Activated naive CD8-positive, alpha-beta T cell treated with anti-CD3 and anti-CD28 coated beads, Interleukin-2, amount 10 ng/mL, durations not matched to agents 7 days and 5 days (primary cell): ENCODE measurements at places on chromosomes 2 and 18.
A peak's percentile ranks its signal among the peaks of the same experiment; 100 is the strongest.

- DNase-seq, result peak; percentile 37
Observed at GRCh38 chr2:17538844-17539554, 1.5 kb upstream of the VSNL1 start.

- DNase-seq, result no peak
Observed at GRCh38 chr18:75115514-75115913, 93.4 kb downstream of the PTGR3 start.

DNA sequence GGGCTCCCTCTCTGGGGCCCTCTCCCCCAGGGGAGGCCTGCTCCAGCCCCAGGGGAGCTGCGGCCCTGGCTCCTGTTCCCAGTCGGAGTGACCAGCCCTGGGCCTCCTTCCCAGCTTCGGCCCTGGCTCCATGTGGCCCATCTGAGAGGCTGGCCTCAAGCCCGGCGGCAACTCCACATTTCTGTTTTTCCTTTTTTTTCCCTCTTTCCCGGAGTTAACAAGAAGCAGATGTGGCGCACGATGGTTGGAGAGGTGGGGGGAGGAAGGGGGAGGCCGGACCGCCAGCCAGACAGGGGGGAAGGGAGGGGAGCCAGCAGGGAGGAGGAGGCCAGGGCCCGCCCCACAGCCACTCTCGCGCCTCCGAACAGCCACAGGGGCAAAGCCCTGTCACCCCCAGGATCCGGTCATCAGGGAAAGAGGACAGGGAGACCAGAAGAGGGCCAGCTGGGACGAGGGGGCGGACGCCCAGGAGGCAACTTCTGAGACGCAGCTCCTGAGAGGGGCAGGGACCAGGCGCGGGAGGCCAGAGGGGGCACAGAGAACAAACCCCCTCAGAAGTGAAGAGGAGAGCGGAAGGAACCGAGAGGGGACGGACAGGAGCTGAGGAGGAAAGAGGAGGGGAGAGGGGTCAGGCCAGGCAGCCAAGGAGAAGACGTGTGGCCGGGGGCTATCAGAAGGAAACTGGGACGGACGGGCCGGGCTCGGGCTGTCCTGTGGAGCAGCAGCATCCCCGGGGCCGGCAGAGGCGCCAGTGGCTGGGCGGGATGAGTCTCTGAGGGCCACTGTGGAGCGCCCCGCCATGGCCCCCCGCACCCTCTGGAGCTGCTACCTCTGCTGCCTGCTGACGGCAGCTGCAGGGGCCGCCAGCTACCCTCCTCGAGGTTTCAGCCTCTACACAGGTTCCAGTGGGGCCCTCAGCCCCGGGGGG, at the start of gene EMILIN1:
EMILIN1 (plus strand) TSS at position 349 of the 928 bp plus-strand sequence; CDS start at position 800, 451 bp downstream.
- DNase-seq, result no peak

- no peak for DNase-seq
Observed at GRCh38 chr18:44793685-44794084, 113.0 kb downstream of the SETBP1 start.

- no peak for DNase-seq
Observed at GRCh38 chr2:201644001-201644400, 698 bp upstream of the TMEM237 start.

GRCh38 chr2:101106453-101107181, 44.6 kb downstream of the TBC1D8 start:
- no peak for DNase-seq

- no peak for DNase-seq
Observed at GRCh38 chr18:5106730-5107129, 90.3 kb downstream of the AKAIN1 start.

DNA sequence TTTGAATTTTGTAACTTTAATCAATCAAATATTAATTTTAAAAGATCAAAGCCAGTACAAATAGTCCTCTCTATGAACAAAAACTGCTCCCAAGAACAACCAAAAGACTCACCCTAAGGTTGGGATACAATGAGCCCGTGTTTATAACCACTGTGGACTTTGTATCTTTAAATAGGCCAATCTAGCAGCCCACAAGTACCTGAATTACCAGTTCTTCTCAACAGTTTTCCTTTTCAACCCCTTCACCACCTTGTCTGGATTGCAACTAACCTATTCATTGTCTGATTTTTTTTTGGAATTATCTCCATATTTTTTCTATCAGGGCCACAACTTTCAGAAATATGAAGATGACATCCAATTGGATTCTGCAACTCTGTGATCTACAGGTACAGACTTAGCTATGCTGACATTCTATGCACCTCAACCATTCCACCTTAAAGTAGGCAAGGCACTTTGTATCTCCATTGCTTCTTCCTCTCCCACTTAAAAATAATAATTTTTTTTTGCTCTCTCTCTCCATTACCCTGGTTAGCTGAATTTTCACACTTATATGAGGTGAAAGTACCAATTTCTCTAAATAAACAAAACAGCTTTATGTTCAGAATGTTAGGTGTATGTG, 81.9 kb upstream of the MAPRE2 start:
- no peak for DNase-seq

DNA sequence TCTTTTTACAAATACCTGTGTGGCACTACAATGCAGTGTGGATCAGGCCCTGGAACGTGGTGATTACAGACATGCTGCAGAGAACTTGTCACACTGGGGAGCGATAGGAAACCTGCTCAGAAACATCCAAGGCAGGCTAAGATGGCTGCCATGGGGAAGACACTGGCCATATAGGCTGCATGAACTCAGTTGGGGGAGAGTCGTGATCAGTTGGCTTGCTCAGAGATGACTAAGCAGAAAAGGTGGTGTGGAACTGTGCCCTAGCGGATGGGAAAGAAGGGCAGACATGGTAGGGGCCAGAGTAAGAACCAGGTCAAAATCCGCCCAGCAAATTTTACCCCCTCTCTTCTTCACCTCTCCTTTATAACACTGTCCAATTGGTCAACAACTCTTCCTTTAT, 307.8 kb downstream of the LRRTM1 start:
- no peak for DNase-seq

DNA sequence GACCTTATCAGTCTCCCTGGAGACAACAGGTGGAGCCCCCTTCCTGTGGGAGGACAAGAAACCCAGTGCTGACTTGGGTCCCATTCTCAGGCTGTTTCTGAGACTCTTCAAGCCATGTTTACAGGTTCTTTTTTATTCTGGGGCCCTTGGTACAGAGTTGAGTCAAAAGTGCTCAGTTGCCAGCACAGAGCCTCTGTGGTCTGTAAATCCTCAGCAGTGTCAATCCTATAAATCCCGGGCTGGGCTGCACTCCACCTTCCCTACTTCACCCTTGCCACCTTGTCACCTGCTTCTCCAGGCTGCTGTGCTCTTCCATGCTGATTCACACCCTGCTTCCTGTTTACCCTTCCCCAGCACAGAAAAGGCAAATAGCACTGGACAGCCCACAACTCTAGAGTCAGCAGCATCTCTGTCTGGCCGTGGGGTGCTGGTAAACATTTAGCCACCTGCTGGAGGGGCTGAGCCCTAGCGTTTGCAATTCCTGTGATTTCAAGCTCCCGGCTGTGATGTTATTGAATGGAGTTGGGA, 74.7 kb downstream of the TNFRSF11A start:
- no peak for DNase-seq

GRCh38 chr18:44732238-44732563, 51.5 kb downstream of the SETBP1 start:
- no peak for DNase-seq

DNA sequence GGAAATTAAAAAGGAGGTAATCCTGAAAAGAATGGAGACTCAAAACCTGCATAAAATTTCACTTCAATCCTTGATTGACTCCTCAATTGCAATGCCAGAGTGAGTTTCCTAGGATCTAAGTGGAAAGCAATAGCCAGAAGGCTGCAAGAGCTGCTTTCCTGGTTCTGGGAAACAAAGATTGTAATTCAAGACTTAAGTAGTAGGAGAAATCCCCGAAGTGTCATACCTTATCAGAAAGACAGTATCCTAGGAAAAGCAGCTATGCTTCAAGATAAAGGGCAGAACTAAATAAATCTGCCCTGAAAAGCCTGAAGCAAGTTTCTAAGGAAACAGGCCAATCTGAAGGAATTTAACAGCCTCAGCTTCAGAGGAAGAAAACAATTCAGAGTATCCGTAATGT, 390.2 kb downstream of the DSC3 start:
- no peak for DNase-seq
